DMS153 (cell line): ENCODE measurements at places on chromosomes 1 and 21.

DNA sequence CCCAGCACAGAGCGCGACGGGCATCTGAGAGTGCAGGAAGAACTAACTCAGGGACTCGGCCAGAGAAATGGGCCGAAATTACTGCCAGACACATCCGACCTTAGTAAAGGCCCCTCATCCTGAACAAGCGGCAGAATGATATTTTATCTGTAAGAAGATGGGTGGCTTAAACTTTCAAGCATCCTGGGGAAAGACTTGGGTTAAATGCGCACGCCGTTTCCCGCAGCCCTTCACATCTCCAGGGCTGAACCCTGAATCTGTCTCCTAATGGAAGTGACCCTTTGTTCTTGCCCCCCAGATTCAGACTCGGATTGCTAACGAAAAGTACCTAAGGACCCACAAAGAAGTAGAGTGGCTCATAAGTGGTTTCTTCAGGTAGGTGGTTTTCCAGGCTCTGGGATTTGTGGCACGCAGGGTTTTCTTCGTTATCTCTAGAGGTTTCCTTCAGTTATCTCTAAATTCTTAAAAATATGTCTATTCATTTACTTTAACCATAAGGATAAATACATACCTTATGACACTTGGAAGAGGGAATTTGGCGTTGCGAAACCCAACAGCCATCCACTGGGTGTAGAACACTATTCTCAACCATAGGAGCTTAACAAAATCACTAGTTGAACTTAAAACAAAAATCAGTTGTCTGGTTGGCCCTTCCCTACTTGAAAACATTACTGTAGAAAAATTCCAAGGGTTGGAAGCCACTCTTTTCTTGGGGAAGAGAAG, 627 bp downstream of the RIIAD1 start:
- no peak for DNase-seq

DNA sequence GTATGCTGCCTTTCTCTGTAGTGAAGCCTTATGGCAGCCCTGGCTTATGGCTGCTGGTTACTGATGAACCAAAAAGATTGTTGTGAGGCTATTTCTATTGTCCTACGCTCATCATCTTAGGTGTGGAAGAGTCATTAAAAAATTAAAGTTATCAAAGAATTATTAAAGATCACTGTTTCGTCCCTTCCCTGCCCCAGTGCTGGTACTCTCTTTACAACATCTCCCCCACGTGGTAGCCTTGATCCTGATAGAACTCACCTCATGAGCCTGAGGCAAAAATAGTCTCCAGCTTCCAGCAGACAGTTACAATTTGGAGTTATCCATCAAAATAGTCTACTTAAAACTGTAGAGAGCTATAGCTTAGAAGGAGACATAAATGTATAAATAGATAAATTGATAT, 201.5 kb downstream of the S1PR1 start:
- no peak for DNase-seq

- no peak for DNase-seq
Observed at GRCh38 chr1:173410794-173411236, 66.3 kb upstream of the PRDX6 start.

- DNase-seq: no peak
Observed at GRCh38 chr1:55070293-55071164, 31.2 kb downstream of the PCSK9 start.

DNA sequence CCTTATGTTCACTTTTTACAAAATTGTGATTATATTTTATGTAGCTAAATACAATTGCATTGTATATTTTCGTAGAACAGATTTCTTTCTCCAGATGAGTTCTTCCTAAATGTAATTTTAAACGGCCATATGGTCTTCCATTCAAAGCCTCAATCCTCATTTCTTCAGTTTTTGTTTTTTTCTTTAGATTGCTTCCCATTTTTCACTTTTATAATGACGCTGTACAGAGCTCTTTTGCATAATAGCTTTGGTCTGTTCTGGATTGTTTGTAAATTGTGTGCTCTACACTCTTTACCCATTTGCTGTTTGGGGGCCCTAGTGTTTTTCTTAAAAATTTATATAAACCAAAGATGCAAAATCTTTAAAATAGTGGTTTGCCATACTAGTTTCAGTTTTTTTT, 27.8 kb downstream of the AVPR1B start:
- no peak for DNase-seq

DNA sequence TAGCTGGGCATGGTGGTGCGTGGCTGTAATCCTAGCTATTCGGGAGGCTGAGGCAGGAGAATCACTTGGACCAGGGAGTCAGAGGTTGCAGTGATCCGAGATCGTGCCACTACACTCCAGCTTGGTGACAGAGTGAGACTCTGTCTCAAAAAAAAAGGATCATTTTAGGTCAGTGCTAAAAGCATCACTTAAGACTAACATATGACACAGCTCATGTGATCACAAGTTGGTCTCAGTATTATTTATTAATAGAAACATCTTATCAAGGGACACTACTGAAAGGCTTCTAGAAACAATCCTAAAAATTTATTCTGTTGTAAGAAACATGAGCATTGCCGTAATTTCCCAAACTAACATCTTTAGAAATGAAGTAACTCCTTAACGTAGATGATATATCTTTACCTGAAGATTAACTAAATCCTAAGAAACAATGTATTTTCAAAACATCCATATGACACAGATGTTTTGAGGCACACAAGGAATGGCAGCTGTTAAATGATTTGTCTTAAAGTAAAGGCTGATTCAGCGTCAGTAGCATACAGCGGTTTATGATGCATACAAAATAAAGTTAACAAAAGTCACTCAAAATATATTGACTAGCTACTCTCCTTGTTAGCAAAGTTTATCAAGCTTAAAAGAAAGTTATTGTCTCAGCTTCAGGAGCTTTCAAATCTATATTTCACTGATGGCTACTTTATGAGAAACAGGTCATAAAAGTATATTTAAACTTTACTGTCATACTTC, 2.6 kb downstream of the NIBAN1 start:
- DNase-seq: no peak

DNA sequence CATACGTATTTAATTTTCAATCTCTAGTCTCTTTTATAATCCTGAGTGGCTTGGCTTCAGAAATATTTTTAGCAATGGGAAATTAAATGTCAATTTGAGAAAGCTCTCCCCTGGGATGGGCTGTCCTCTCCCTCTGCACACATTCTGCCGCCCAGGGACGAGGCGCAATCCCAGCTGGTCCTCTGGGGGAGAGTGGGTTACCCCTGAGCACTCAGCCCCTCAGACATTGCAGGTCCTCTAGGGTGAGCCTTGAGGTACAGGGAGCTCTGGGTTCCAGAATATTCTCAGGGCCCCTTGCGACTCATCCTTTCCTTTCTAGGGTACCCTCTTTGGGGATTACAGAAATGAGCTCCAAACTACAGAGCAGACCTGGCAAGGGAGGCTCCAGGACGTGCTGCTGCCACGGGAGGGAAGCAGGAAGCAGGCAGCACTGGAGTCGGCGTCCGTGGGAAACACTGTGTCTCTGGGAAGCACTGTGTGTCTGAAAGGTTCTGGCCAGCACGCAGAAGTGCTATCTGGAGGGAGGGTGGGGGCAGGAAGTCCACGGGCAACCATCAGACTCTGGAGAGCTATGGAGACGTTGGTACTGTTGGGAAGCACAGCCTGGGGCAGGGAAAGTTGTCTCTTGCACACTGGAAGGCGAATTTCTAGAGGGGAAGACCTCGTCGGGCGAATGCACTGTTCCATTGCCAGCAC, 343.3 kb upstream of the VAMP3 start:
- no peak for DNase-seq

DNA sequence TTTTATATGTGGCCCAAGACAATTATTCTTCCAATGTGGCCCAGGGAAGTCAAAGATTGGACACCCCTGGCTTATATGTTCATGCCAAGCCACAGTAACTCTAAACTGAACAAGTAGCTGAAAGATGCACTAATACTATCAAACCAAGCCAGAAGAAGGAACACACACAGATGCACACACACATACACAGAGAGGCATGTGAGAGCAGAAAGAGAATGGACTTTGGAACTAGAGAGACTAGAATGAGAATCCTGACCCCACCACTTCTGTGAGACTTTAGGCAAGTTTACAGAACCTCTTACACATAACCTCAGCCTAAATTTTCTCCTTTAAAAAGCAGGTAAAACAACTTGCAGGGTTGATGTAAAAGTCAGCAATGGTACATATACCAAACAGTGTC, 11.2 kb upstream of the TMEM81 start:
- DNase-seq: no peak

- no peak for DNase-seq
Observed at GRCh38 chr1:44678626-44679025, 4.1 kb downstream of the ARMH1 start.

DNA sequence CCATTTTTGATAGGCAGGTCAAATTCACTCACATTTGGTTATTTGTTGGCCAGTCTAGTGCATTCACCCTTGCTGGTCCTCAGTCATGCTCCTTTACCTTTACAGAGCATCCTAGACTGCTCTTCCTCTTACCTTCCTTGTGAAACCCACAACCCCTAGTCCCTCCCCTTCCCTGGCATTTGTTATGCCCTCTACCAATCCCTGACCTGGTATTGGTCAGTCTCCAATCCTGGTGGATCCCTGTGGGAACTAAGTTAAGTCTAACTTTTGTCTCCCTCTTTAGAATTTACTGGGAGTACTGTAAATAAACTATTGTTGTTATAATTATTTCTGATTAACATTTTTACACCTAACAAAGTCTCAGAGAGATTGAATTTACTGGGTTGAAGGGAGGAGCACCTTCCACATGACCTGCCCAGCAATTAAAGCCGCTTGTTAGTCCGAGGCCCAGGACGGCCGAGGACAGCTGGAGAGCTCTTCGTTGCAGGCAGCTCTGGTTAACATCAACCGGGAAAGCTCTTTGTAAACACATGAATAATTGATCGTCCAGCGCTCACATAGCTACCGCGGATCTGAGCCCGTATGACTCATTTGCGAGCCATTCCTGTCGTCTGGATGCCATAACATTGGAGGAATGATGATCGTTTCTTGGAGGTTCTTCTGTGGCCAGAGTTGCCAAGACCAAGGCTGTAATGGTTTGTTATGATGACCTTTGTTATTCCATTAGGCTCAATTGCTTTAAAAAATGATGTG, 31.9 kb downstream of the MTARC1 start:
- peak; percentile 29 for DNase-seq

DNA sequence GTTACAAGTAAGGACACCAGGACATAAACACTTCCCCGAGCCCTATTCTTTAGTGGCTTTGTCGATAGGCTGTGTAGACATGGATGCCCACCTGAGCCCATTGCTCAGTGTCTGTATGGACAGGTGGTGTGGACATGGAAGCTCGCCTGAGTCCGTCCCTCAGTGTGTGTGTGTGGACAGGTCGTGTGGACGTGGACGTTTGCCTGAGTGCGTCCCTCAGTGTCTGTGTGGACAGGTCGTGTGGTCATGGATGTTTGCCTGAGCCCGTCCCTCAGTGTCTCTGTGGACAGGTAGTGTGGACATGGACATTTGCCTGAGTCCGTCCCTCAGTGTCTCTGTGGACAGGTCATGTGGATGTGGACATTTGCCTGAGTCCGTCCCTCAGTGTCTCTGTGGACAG, 38.7 kb upstream of the COL6A2 start:
- DNase-seq: no peak

DNA sequence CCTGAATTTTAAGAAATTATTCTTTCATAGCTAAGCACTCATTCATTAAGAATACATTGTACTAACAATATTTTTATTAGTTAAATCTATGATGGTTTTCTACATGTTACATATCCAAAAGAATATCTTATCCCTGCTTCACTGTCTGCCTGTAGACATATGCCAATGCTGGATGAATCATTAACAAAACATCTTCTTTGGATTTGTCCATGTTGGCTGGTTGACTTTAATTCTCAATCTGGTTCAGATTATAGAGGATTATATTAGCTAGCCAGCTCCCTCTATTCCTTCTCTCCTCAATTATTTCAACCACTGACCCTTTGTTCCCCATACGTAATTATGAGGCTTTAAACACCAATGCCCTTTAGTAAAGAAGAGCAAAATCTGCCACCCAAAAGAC, 138.9 kb upstream of the DMRTA2 start:
- no peak for DNase-seq

- DNase-seq: peak; percentile 95
Observed at GRCh38 chr1:26744075-26744959, 43.4 kb upstream of the PIGV start.

- no peak for DNase-seq
Observed at GRCh38 chr1:156081917-156082308, 352 bp downstream of the MEX3A start.

GRCh38 chr1:40847023-40847745, 15.0 kb downstream of the CITED4 start:
- no peak for DNase-seq

- DNase-seq: no peak
Observed at GRCh38 chr1:41664861-41665640, 180.6 kb upstream of the EDN2 start.

GRCh38 chr21:44436111-44436611, 19.1 kb upstream of the LRRC3 start:
- DNase-seq: no peak

DNA sequence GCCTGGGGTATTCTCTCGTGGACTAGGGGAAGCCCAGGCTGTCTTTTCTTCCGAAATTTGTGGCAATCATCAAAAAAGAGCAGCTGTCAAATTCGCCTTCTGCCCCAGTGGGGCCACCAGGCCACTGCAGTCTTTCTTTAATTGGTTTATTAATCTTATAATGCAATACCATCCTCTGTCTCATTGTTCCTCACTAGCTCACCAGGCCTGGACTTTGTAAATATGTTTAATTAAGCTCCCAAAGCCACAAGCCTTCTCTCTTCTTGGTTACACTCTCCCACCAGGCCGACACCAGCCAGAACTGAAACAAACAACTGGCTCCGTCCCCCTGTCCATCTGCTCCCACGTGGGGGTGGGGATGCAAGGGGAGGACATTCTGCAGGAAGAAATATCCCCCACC, 22.0 kb upstream of the CAMK1G start:
- DNase-seq: no peak

DNA sequence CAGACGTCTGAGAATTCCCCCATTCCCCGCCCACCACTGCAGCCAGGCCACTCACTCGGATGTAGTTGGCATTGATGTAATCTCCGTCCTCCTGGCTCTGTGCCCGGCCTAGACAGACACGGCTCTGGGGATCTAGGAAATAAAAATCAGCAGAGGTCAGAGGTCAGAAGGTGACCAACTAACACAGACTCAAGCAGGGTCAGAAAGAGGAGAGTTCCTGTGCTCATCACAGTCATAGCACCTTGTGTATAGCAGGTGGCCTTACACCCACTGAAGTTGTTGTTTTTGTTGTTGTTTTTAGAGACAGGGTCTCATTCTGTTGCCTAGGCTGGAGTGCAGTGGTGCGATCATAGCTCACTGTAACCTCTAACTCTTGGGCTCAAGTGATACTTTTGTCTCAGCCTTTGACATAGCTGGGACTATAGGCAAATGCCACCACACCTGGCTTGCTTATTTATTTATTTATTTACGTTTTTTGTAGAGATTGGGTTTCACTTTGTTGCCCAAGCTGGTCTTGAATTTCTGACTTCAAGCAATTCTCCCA, 4.9 kb downstream of the PTPN7 start:
- DNase-seq: peak; percentile 36

- no peak for DNase-seq
Observed at GRCh38 chr1:203039609-203040512, 13.6 kb downstream of the PPFIA4 start.

DNA sequence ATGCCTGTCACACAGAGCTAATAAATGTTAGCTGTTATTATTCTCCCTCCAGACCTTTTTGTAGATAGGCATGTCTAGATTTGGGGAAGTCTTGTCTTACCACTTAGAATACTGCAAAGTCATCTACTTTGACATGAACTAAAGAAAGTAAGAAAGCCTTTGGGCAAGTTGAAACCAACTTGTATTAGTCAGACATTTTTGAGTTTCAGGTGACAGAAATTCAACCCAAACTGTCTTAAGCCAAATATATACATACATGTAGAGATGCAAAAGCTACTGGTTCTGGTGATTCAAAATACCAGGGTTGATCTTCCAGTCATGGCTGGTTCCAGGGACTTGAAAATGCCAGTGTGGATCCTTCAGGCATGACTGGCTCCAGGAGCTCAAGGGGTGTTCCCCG, 276.8 kb upstream of the TMEM51 start:
- no peak for DNase-seq
